Activated T-cell treated with anti-CD3 and anti-CD28 coated beads, Interleukin-2, amount 50 U/mL, for 48 hours (primary cell): ENCODE measurements at places on chromosomes 13 and 19.

- no peak for DNase-seq
Observed at GRCh38 chr19:10991076-10991475, 30.2 kb downstream of the SMARCA4 start.

- DNase-seq, result no peak
Observed at GRCh38 chr19:33225458-33225926, at the start of gene SLC7A10. TSS of gene SLC7A10 (minus strand) at chr19:33225850. CDS start at chr19:33225703, 147 bp downstream.

DNA sequence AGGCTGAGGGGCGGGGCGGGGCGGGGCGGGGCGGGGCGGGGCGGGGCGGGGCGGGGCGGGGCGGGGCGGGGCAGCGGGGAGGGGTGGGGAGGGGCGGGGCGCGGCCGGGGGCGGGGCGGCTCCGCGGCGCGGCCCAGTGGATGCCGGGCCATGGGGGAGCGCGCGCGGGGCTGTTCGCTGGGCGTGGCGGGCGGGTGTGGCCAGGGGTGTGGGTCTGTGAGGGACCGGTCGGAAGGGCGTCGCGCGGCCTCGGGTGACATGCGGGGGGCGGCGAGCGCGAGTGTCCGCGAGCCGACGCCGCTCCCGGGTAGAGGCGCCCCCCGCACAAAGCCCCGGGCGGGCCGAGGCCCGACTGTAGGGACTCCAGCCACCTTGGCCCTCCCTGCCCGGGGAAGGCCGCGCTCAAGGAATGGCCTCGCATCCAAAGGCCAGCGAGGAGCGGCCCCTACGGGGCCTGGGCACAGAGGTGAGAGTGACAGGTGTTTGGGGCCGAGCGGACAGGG, at the start of gene ZFP28:
ZFP28 (plus strand) TSS at position 188 of the 503 bp plus-strand sequence; CDS start at position 259, 71 bp downstream.
- peak; percentile 79 for DNase-seq

- no peak for DNase-seq
Observed at GRCh38 chr19:53357821-53358581, 7.5 kb upstream of the ZNF525 start.

- DNase-seq, result peak; percentile 9
Observed at GRCh38 chr13:111337206-111337605, 16.8 kb downstream of the TEX29 start.

- no peak for DNase-seq
Observed at GRCh38 chr13:33615436-33615835, 202.5 kb upstream of the RFC3 start.
